CD4-positive, alpha-beta memory T cell (primary cell): ENCODE measurements at places on chromosomes 3 and 15. TPM values are rescaled to one million over a fixed set of nuclear protein-coding genes. Genes with fewer than 3 reads are reported as not detected.

CYP8B1 gene
- not detected for total RNA-seq

SI gene
- not detected for total RNA-seq

TGFBR2 gene
- total RNA-seq: 110 TPM

TRANK1 gene
- 155 TPM for total RNA-seq

TM4SF4 gene
- not detected for total RNA-seq
